Stimulated activated CD8-positive, alpha-beta memory T cell treated with anti-CD3 and anti-CD28 coated beads, Interleukin-7, amount 100 ng/mL, for 1 hour (primary cell): ENCODE measurements at places on chromosomes 3 and 15.
A peak's percentile ranks its signal among the peaks of the same experiment; 100 is the strongest.

DNA sequence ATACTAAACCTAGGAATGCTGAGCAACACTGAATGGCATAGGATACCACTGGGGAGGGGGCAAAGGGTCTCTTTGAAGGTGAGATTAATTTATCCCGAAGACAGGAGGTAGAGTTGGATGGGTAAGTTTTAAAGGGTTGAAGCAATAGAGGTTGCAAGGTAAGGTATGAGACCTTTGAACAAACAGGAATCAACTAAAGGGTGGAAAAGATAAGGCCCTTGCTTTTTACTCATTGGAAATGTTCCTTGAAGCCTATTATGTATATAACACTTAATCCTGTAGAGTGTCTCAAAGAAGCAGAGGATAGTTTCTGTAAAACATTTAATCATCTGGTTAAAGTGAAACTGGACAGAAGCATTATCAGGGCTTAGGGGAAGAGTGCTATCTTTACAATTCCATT lies 5.7 kb downstream of the ABHD5 start:
- DNase-seq: no peak

GRCh38 chr3:88979760-88980159 lies 127.7 kb upstream of the EPHA3 start:
- DNase-seq: no peak

DNA sequence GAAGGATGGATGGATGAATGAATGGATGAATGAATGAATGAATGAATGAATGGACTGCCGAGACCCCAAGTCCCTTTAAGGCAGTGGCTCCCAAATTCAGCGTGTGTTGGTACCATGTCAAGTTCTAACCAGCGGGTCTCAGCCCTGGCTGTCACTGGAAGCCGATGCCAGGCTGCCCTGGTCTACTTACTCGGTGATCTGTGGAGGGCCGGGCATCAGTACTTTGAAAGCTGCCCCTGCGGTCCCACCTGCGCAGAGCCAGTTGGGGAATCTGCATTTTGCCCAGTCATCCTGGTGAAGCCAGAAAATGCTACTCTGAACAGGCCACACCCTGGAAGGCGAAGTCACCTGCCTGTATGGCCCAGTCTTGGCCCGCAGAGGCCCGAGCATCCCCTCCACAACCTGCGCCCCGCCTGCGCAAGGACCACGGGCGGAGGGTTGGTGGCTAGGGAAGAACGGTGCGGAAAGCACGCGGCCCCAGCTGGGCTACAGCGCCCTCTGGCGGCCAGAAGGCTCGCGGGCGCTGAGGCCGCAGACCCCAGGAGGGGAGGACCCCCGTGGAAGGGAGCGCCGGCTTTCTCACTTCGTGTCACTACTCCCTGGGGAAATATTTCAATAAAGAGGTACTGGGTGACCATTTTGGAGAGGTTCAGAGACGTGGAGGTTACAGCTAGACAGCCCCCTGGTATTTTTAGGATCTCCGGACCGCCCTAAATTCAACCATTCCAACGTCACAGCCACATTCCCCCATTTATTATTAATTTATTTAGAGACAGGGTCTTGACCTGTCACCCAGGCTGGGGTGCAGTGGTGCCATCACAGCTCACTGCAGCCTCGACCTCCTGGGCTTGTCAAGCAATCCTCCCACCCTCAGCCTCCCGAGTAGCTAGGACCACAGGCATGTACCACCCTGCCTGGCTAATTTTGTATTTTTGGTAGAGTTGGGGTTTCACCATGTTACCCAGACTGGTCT lies 34.9 kb downstream of the PRKCD start:
- DNase-seq: peak; percentile 29

DNA sequence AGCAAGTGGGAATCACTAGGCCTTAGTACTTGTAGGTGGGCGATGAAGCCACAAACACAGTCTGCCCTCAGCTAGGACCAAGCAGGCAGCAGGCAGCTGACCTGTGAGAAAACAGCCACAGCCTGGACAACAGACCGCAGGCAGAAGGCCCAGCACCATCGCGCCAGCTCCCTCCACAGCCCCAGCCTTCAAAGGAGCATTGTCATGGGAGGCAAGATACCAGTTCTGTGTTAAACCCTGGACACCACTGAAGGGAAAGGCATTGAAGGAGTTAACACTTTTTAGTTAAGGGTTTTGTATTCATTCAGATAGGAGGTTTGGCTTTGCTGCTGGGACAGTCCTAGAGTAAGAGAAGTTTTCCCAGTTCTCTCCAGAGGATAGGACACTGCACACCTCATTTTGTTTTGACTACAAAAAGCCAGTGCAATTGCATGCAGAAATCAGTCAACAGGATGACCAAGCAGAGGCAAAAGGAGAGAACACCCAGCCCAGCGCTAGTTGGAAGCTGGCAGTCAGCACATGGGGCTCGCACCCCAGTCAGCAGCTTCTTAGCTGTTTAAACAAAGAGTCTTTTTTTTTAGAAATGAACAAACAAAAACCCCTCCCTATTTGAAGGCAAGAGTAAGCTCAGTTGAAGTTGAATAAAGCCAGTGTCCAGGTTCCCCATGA lies 286.1 kb upstream of the TPM1 start:
- DNase-seq: no peak

GRCh38 chr3:133956353-133956752 lies 60.7 kb upstream of the RAB6B start:
- no peak for DNase-seq

DNA sequence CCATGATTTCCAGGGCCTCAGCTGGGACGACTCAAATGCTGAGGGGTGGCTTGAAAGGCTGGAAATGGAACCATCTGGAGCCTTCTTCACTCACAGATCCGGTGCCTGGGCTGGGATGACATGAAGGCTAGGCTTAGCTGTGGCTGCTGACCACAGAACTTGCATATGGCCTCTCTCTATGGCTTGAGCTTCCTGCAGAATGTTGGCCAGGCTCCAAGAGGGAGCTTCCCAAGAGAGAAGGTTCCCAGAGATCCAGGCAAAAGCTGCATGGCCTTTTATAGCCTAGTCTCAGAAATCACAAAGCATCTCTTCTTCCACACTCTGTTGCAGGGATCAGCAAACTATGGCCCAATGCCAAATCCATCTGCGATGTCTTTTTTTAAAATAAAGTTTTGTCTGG lies 44.8 kb downstream of the GATM start:
- DNase-seq: no peak

GRCh38 chr3:4416427-4416945 lies 50.6 kb downstream of the SUMF1 start:
- no peak for DNase-seq

DNA sequence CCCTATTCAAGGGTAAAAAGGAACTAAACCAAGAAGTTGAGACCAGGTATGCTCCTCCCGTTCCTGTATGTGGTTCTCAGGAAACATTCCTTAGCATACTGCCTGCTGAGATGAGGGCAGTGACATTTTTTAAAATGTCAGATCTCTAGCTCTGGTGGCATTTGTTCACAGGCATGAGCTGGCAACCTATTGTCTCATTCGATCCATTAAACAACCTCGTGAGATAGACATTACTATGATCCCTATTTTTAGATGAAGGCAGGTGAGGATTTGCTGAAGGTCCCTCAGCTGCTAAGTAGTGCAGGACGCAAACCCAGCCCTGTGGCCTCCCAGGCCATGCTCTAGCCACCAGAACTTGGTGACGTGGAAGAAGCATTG lies 74.9 kb downstream of the SIDT1 start:
- DNase-seq: no peak

DNA sequence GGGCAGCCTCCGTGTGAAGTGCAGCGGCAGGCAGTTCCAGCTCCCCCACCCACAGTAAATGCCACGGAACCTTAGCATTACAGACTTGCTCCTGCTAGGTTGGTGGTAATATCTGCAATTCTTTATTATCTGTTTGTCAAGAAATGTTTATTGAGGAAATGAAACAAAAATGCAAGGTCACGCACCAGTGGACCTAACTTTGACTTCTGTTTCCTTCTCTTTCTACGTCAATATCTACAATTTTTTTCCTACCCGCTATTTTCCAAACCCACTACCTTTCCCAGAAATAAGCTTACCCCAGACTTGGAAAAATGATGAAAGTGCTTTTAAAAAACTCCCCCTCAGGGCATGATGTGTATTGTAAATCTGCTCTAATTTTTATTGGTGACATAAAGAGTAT lies 18.9 kb downstream of the ILDR1 start:
- no peak for DNase-seq
